ENCODE measurements at places on chromosomes 5 and 9.

- no peak for DNase-seq
These were observed 25.8 kb downstream of the TRPM6 start for GRCh38 chr9:74861773-74862474.

- no peak for DNase-seq
These were observed 49.0 kb upstream of the LMX1B start for GRCh38 chr9:126564716-126565115.

DNA sequence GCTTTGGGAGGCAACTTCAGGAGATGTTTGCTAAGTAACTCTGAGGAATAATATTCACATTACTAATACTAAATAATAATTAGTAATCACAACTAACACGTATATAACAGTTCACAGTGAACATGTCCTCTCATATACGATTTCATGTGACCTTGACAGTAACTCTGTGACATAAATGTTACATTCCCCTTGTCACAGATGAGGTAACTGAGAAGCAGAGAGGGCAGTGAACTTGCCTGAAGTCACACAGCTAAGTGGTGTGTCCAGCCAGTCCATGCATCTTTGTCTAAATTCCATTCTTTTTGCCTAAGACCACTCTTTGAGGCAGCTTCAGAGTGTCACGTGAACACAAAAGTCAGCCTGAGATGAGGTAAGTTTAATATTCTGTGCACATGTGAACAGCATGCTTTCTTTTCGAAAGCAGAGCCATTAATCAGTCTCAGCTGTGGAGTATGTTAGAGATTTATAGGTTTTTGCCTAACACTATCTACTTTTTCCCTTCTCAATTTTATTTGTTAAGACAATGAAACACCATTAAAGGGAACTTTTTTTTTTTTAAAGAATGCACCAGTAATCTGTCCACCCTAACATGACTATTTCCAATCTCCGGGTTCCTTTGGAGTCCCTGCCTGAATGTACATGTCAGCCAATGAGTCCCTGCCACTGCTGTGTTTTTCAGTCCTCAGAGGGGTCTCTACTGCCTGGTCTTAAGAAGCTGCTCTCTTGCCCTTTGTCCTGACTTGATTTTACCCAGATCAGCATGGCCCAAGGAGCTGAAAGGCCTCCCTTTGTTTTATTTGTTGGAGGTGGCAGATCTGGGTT is 43.5 kb downstream of the SH3PXD2B start:
- DNase-seq = no peak

- no peak for DNase-seq
These were observed 106.6 kb upstream of the PITX1 start for GRCh38 chr5:135140446-135141204.

Data from NCI-H446 (cell line).